ENCODE measurements at places on chromosomes 3 and 15.

DNA sequence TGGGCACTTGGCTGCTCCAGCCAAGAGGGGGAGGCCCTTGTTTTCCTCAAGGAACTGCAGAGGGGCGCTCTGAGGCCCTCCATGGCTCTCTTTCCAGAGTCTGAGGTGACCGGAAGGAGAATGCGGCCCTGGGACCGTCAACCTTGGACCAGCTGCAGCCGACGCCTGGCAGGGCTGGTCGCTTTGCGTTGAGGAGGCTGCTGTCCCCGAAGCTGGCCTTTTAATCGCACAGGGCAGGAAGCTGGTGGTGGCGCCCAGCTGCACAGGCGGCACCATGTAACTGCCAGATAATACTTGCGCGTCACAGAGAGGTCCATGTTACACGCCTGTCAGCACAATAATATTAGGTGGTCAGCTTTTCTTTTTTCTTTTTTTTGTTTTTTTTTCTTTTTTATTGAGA, 875 bp upstream of the HLTF start:
- DNase-seq: no peak

- no peak for DNase-seq
Observed at GRCh38 chr3:127053026-127053425, 70.1 kb downstream of the PLXNA1 start.

GRCh38 chr3:64064804-64065203, 41.5 kb upstream of the PSMD6 start:
- no peak for DNase-seq

DNA sequence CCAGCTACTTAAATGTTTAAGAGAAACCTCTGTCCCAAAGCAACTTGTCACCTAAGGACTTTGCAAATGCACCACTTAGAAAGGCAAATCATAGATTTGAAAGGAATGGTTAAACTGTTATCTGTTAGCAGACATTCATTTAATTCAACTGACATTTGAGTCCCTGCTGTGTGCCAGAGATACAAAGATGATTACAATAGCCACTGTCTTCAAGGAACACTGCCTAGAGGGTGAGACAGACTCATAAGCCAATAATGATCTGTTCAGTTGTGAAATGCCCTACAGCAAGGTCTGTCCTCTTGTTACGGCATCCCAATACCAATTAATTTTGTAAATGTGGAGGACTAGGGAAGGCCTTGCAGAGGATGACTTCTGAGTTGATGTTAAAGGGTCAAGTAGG, 113.1 kb downstream of the ATG7 start:
- DNase-seq: no peak

- DNase-seq: no peak
Observed at GRCh38 chr3:117285737-117286136, 576.2 kb downstream of the TUSC7 start.

DNA sequence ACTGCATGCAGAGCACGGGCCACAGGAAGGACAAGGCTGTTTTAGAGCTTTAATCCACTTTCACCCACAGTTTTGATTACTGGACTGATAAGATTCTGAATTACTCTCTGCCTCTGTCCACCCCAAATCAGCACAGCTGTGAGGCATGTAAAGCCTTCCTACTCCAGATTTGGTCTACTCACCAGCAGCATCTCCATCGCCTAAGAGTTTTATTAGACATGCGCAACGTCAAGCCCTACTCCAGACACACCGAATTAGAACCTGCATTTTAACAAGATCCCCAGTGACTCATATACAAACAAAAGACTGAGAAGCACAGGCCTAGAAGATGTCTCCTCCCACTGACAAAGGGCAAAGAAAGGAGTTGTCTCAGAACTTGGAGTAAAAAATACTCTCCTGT, 221.2 kb downstream of the TUSC7 start:
- no peak for DNase-seq

GRCh38 chr3:98745718-98746117, 17.4 kb upstream of the ST3GAL6 start:
- no peak for DNase-seq

DNA sequence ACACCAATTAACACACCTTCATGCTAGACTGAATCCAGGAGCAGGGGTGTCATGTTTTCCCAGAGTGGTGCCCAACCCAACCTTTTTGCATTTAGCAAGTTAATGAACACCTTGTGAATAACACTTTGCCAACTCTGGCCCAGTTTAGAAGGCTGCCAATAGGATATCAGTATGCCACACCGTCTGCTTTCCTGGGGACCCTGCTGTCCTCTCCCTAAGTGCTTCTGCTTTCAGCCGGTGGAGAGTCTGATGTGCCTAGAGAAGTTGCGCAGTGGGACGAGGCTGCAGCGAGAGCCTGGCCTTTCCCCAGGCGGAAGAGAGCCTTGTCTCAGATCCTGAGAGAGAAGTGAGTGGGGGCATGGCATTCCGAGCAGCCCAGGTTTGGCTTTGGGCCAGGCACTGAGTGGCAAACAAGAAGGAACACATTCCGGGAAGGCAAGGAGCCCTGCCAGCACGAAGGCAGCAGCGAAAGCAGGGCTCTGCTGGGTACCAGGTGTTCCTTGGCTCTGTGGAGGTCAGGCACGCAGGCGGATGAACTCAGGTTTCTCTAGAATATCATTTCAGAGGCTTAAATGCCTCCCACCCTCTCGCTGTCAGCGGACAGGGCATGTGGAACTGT, 36.9 kb downstream of the SENP8 start:
- peak; percentile 96 for DNase-seq
